ENCODE measurements at places on chromosomes 7 and 10. TPM values are rescaled to one million over a fixed set of nuclear protein-coding genes. Genes with fewer than 3 reads are reported as not detected.
A peak's percentile ranks its signal among the peaks of the same experiment; 100 is the strongest.

- no peaks in the 10 kb centered on the region for H3K27me3 ChIP-seq
- DNase-seq = no peak
- peaks cover 24% of the 10 kb centered on the region for H3K4me1 ChIP-seq
- no peak overlapping the region for H3K27ac ChIP-seq
Measured at GRCh38 chr7:129845178-129845971, 107.4 kb downstream of the UBE2H start.

DNA sequence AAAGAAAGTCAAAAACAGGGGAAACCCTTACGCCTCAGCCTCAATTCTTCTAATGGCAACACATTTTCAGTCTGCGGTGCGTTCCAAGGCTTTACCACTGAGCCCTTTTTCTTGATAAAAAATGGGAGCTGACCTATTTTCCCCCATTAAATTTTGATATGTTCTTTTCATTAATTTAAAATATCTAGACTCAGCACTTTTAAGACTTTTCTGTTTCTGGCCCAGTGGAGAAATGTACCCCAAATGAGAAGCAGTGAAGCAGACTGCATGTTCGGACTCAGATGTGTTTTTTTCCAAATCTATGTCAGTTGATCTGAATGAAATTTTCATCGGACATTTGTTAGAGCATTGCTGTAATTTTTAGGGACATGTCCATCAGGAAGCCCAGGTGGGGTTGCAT lies 126.2 kb downstream of the SEC23IP start:
- no peak overlapping the region for H3K4me3 ChIP-seq
- no peak for DNase-seq
- H3K27me3 ChIP-seq = no peaks in the 10 kb centered on the region
- H3K4me1 ChIP-seq = no peaks in the 10 kb centered on the region

HMX3 gene
- not detected for total RNA-seq

CPN1 gene
- total RNA-seq = not detected

GRCh38 chr10:116836083-116836482 lies 13.2 kb upstream of the ENO4 start:
- no peak overlapping the region for H3K4me3 ChIP-seq
- H3K36me3 ChIP-seq = no peaks in the 10 kb centered on the region
- DNase-seq = no peak
- H3K4me1 ChIP-seq = no peaks in the 10 kb centered on the region
- no peak overlapping the region for H3K27ac ChIP-seq

ASB10 gene
- not detected for total RNA-seq

DNA sequence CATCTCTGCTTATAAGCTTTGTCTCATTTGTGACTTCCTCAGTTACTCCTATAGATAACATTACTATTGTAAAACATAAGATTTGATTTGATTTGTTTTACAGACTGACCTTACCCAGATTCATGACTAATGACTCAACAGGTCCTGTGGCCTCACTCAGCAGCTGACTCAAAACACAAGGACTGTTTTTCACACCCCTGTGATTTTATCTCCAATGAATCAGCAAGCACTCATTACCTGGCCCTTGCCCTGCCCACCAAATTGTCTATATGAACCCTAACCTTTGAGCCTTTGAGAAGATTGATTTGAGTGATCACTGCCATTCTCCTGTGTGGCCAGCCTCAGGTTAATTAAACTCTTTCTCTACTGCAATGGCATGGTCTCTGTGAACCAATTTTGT lies 1064.6 kb upstream of the LRRTM3 start:
- H3K27me3 ChIP-seq = no peaks in the 10 kb centered on the region
- no peak overlapping the region for H3K27ac ChIP-seq
- no peaks in the 10 kb centered on the region for H3K4me1 ChIP-seq
- no peak for DNase-seq
- no peak overlapping the region for H3K4me3 ChIP-seq

GRCh38 chr10:58267713-58268453 lies at the start of gene IPMK:
IPMK (minus strand) TSS chr10:58267894; CDS start chr10:58267611, 283 bp downstream.
- no peaks in the 10 kb centered on the region for H3K36me3 ChIP-seq
- peaks cover 20% of the 10 kb centered on the region for H3K4me1 ChIP-seq
- H3K27ac ChIP-seq = peak within 1 kb of the TSS; percentile 77

- H3K36me3 ChIP-seq = no peaks in the 10 kb centered on the region
- no peak overlapping the region for H3K4me3 ChIP-seq
- H3K27ac ChIP-seq = no peak overlapping the region
- H3K4me1 ChIP-seq = no peaks in the 10 kb centered on the region
Measured at GRCh38 chr7:16803881-16804673, 722 bp downstream of the AGR2 start.

RADIL gene
- total RNA-seq = not detected

AGR2 gene
- total RNA-seq = not detected

PRF1 gene
- 30.7 TPM for total RNA-seq

DNA sequence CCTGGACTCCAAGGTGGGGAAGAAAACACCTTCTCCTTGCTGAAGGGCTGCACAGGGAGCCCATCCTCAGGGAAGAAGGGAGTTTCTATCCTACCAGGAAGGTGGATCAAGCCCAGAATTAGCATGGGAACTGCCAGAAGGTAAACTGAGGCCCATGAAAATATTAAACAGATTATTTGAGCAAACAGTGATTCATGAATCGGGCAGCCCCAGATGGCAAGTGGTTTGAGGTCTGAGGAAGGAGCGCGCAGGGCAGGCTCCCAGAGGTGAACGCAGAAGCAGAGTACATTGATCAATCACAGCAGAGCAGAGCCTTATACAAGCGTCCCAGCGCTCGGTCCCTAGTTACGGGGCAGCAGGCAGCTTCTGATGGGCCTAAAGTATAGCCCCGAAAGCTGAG lies 35.8 kb upstream of the PROSER2 start:
- no peaks in the 10 kb centered on the region for H3K36me3 ChIP-seq
- H3K4me1 ChIP-seq = no peaks in the 10 kb centered on the region
- no peak overlapping the region for H3K4me3 ChIP-seq
- no peak overlapping the region for H3K27ac ChIP-seq
- no peak for DNase-seq

DNA sequence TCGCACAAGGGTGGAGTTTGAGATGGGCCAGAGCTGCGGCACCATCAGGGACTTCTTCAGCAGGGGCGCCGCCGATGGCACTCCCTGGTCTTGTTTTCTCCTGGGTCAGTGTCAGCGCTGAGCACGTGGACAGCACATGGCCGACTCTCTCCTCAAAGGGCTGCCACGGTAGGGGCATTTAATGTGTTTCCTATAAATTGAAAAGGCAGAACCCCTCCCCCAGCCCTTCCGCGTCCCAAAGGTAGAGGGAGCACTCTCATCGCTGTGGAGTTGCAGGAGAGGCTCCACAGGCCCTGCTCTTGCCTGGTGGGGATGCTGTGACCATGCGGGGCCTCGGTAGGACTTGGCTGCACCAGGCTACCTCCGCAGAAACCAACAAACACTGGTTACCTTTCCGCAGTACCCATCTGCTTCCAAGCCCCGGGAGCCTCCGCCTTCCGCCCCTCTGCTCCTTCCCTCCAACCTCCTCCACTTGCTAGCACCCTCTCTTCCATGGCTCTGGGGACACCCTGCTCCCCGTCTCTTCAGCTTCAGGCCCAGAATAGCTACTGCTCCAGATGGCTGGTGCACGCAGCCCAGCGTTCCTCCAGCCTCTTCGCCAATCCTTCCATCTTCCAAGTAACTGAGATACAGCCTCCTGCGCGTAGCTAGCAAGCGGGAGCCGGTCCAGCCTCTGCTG lies 166.3 kb upstream of the ADCY1 start:
- H3K36me3 ChIP-seq = no peaks in the 10 kb centered on the region
- no peak for DNase-seq
- no peak overlapping the region for H3K27ac ChIP-seq

RELN gene
- total RNA-seq = not detected

SPRN gene
- not detected for total RNA-seq

OR6V1 gene
- total RNA-seq = not detected

CCDC201 gene
- not detected for total RNA-seq

DNA sequence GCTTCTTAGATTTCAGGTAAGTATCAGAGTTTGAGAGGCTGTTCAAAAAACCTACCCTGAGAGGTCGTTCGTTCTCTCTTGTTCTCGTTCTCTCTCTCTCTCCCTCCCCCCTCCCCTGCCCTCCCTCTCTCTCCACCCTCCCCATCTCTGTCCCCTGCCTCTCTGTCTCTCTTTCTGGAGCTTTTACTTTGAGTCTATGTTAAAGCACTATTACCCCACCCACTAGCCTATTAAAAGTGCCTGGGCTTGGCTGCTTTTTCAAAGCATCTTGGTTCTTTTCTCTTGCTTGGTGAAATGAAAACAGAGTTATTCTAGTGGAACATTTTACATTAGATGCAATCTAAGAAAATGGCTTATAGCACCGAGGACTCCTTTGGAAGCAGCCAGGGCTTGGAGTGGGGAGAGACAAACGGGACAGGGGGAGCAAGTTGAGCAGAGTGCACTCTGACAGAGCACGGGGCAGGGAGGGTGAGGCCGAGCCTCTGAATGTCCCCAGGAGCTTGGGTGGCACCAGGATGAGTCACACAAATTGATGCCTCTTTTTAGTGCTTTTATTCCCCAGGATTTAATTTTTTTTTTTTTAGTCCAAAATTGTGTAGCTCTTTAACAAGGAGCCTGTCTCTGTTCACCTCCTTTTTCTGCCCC lies 134.3 kb downstream of the CFAP58 start:
- no peaks in the 10 kb centered on the region for H3K27me3 ChIP-seq
- DNase-seq = no peak
- H3K4me1 ChIP-seq = no peaks in the 10 kb centered on the region
- H3K27ac ChIP-seq = no peak overlapping the region

DNA sequence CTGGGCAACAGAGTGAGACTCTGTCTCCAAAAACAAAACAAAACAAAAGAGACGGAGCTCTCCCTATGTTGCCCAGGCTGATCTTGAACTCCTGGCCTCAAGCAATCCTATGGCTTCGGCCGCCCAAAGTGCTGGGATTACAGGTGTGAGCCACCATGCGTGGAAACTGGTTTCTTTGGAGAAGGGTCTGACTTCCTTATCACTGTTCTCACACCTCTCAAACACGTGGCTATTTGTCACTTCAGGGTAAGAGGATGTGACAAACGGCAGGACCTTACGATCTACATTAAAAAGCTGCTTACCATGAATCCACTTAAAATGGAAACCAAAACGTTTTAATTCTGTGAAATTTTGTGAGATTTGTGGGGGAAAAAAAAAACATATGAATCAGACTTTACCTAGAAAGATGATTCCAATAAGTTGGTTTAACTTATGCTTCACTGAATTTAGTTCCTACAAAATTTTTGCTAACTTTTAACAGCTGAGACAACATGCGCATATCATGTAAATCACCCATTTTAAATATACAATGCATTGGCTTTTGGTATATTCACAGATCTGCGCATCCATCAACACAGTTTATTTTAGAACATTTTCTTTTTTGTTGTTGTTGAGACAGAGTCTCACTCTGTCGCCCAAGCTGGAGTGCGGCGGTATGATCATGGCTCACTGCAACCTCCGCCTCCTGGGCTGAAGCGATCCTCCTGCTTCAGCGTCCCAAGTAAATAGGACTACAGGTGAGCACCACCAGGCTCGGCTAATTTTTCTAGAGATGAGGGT lies 18.7 kb upstream of the FOXK1 start:
- H3K36me3 ChIP-seq = no peaks in the 10 kb centered on the region
- no peaks in the 10 kb centered on the region for H3K4me1 ChIP-seq
- H3K27ac ChIP-seq = no peak overlapping the region
- H3K4me3 ChIP-seq = no peak overlapping the region
- no peak for DNase-seq
- H3K27me3 ChIP-seq = no peaks in the 10 kb centered on the region

NKX1-2 gene
- total RNA-seq = not detected

PRSS37 gene
- not detected for total RNA-seq

GRCh38 chr7:50543776-50544442 lies 21.3 kb downstream of the DDC start:
- no peaks in the 10 kb centered on the region for H3K36me3 ChIP-seq
- no peak for DNase-seq
- H3K27me3 ChIP-seq = no peaks in the 10 kb centered on the region
- H3K4me3 ChIP-seq = no peak overlapping the region

GRCh38 chr7:92253251-92253650 lies 7.5 kb downstream of the ANKIB1 start:
- H3K4me1 ChIP-seq = peaks cover 2% of the 10 kb centered on the region
- DNase-seq = no peak
- H3K36me3 ChIP-seq = no peaks in the 10 kb centered on the region
- H3K4me3 ChIP-seq = no peak overlapping the region
- H3K27me3 ChIP-seq = no peaks in the 10 kb centered on the region

- H3K27ac ChIP-seq = no peak overlapping the region
- H3K4me1 ChIP-seq = no peaks in the 10 kb centered on the region
- DNase-seq = no peak
- H3K36me3 ChIP-seq = no peaks in the 10 kb centered on the region
Measured at GRCh38 chr7:6226194-6226799, 46.1 kb downstream of the CYTH3 start.

- no peaks in the 10 kb centered on the region for H3K4me1 ChIP-seq
- H3K36me3 ChIP-seq = no peaks in the 10 kb centered on the region
- H3K27ac ChIP-seq = no peak overlapping the region
- DNase-seq = no peak
- no peak overlapping the region for H3K4me3 ChIP-seq
- no peaks in the 10 kb centered on the region for H3K27me3 ChIP-seq
Measured at GRCh38 chr10:10644008-10644646, 373.5 kb upstream of the CELF2 start.

DNA sequence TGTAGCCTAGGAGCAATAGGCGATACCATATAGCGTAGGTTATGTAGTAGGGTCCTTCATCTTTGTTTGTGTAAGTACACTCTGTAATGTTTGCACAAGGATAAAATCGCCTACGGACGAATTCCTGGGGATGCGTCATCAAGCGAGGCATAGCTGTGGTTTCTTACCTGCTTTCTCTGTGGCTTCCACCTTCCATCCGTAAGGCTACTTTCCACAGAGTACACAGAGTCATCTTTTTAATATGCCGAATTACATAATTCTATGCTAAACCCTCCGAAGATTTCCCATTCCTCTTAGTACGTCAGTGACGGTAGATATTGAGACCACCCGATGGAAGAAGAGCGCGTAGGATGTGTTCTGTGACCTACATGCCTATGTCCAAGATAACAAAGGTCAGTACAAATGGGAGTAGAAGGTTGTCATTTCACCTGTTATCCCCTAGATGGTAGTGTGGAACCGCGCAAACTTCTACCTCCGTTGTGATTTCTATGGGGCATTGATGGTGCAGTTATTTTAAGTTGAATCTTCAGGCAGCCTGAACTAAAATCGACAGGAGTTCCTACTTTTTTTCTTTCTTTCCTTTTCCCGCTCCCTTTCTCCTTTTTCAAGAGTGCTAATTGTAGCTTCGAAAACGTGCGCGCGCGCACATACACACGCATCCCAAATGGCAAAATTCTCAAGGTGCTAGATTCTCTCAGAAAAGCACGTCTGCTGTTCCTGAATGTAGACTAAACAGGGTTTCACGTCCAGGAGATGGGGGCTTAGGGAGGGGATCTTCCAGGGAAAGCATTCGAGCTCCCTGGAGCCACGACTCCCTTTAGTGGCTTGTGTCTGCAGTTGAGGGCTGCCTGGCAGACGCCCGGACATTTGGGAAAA lies 111.7 kb upstream of the MBL2 start:
- no peaks in the 10 kb centered on the region for H3K27me3 ChIP-seq
- no peaks in the 10 kb centered on the region for H3K4me1 ChIP-seq
- H3K27ac ChIP-seq = no peak overlapping the region
- DNase-seq = no peak
- H3K4me3 ChIP-seq = no peak overlapping the region
- no peaks in the 10 kb centered on the region for H3K36me3 ChIP-seq

CACNB2 gene
- total RNA-seq = 0.05 TPM

- H3K36me3 ChIP-seq = no peaks in the 10 kb centered on the region
- H3K27ac ChIP-seq = no peak overlapping the region
- H3K4me1 ChIP-seq = no peaks in the 10 kb centered on the region
- no peaks in the 10 kb centered on the region for H3K27me3 ChIP-seq
- H3K4me3 ChIP-seq = no peak overlapping the region
Measured at GRCh38 chr7:20595971-20596370, 19.5 kb upstream of the ABCB5 start.

CRHR2 gene
- not detected for total RNA-seq

Data from naive thymus-derived CD4-positive, alpha-beta T cell (primary cell).